ENCODE measurements at places on chromosomes 5 and 9.

DNA sequence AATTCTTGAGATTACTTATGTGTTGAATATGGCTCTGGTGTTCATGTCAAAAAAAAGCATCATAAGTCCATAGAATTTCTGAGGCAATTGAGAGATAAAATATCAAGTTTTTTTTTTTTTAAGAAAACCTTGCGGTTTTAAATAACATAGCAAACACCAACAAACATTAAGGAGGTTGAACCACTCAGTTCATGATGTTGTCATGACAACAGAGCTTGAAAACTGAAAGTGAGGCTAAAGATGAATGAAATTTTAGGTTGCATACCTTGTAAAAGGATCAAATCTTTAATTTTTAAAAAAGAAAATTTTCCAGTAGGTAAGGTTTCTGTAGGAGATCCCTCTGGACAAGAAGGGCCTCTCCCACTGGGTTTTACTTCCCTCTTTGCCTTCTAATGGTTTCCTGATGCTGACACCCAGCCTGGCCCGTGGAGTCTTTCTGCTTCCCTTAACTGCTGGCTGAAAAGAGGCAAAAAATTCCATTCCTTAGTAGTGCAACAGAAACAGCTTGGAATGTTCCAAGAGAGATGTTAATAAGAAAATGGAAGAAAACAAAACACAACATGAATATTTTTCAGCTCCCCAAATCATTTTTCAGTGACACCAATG, 60.0 kb upstream of the FER start:
- no peak for DNase-seq

DNA sequence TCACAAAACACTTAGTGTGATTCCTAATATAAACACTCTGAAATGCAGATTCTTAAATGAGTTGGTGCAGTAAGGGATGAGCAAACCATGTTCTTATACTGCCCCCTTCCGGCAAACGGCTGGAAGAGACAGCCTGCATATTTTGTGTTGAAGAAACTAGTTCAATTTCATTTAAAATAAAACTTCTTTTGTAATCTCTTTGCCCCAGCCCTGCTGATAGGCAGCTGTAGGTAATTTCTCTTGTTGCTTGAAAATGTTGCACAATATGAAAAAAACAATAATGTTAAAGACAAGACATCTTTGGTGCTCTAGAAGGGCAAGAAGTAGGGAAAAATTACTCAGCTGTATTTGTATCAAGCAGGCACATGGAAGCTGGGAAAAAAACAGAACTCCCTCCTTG, 89.7 kb upstream of the CCNG1 start:
- DNase-seq = no peak

- no peak for DNase-seq
Observed at GRCh38 chr5:173782671-173783101, 105.5 kb upstream of the CPEB4 start.

GRCh38 chr9:33662871-33663270, 132.5 kb upstream of the PRSS3 start:
- DNase-seq = no peak

GRCh38 chr9:27940535-27940934, 367.3 kb upstream of the C9orf72 start:
- DNase-seq = no peak

DNA sequence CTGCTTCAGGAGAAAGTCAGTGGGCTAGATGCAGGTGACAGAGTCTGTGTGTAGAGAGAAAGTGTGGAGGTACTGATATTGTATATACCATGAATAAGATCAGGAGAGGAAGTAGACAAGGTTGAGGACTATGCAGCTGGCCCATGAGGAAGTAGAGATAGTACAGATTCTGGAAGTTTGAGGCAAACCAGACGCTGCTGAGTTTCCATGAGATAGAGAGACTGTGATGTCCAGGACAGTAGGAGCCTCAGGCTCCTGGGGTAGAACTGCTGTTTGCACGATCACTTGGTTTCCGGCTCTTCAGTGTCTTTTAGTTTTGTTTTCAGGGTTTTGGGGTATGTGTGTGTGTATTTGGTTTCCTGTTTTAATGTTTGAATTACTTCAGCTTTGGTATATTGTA, 13.6 kb downstream of the OTULINL start:
- no peak for DNase-seq

DNA sequence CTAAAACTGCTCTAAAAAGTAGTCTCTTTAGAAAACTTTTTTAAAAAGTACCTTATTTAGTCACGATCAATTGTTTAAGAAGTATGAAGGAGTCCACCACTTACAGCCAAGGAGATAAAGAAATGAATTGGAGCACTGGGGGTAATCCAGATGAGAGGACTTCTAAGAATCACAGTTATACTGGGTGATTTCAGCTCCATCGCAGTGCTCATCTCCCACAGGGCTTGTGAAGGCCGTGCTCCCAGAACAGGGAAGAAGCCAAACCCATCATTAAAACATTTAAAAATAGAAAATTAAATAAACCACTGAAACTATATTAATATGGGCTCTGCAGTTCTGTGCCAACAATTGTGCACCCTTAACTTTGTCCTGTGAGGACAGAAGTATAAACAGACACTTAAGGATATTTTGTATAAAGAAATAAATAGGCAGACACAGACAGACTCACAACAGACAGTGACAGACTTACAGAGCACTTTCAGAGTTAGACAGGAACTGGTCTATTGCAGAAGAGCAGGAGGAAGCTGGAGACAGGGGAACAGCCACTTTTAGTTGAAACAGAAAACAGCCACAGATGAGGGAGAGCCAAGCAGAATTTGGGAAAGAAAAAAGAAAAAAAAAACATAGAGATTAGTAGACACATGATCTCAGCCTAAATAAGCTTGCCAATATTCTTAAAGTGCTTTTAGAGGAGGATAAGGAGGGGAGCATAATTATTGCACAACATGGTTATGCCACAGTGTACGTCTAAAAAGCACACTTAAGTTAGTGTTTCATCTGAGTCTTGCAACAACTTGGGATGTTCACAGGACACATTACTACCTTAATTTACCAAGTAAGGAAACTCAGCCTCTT, 81.8 kb downstream of the FBXO38 start:
- no peak for DNase-seq

- DNase-seq = no peak
Observed at GRCh38 chr5:154419236-154419635, 26.6 kb upstream of the SAP30L start.

GRCh38 chr5:71974622-71975021, 132.7 kb upstream of the MAP1B start:
- no peak for DNase-seq

- DNase-seq = no peak
Observed at GRCh38 chr9:1839909-1840308, 175.2 kb upstream of the SMARCA2 start.

DNA sequence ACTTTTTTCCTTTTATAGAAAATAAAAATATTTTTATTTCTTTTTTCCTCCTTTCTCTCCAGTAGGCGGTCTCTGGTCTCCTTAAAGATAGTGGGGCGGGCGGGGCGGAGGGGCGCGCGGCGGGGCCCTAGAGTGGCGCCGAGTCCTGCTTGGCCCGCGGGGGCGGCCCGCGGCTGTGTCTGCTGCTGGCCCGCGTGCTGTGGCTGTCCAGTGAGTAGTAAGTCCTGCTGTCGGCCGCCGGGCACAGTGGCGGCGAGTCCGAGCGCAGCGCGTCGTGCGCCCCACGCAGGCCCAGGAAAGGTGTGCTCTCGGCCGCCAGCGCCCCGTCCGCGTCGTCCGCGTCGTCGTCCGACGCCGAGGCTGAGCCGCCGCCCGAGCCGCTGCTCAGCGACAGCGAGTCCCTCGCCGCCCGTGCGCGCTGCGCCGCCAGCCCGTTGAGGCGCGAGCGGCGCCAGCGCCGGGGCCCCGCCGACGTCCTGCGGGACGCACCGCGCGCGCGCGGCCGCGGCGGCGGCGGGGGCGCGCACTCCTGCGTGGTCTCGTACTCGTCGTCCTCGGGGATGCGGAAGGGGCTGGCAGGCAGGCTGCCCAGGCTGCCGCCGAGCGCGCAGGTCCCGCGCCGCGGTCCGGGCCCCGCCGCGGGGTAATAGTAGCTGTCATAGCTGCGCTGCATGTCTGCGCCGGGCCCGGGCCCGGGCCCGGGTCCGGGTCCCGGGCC, 52.3 kb downstream of the PSD2 start:
- DNase-seq = peak; percentile 73

- DNase-seq = no peak
Observed at GRCh38 chr9:107489144-107489673, 360 bp downstream of the KLF4 start.

- no peak for DNase-seq
Observed at GRCh38 chr5:10077791-10078545, 171.7 kb downstream of the ATPSCKMT start.

GRCh38 chr9:1941989-1942388, 73.2 kb upstream of the SMARCA2 start:
- DNase-seq = no peak

DNA sequence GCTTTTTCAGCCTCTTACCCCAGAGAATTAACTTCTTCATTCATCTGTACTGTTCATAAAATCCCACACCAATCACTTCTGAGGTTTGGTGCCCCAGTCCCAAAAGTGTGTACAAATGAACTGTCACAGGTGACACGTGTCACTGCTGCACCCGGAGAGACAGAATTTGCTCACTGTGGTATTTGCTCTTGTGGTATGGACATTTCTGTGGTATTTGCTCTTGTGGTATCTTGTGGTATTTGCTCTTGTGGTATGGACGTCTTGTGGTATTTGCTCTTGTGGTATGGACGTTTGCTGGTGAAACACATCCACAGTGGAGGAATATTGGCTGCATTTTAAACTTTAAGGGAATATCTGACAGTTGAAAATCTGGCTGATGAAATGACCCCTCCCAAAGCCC, 214.9 kb upstream of the DAP start:
- DNase-seq = no peak

DNA sequence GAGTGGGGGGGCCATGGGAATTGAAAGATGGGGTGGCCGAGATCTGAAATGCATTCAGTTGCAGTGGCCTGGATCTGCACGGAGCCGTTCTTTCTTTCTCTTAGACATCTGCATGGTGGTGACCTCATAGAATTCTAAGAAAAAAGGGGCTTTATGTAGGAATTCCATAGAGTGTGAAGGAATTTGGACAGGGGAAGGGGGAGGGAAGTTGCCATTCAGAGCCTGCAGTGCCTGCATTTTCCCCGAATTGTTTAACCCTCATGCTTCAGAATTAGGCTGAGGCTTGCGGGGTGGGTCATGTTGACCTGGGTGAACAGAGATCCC, 4.9 kb downstream of the NEK6 start:
- DNase-seq = no peak

DNA sequence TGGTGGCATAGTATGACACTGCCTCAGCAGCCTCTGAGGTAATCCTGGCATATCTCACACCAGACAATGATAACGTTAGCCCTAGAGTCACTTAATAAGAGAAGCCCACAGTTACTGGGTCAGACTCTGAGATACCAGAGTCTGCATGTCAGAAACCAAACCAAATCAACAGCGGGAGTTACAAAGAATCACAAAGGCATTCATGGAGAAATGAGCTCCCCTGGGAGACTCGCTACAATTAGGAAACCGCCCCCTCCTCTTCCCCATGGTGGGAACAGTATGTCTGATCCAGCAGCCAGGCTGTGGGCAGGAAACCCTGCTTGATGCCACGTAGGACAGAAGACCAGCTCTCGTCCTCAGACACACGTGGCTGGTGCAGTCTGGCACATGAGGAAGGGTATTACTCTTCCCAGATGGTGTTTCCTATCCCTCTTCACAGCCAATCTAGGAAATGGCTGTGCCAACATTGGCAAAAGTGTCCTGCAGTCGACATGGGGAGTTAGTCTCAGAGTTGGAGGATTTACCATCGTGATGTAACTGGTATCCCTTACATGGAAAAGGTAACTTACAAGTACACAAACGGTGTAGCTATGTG, 485.4 kb downstream of the ZNF608 start:
- no peak for DNase-seq

- DNase-seq = peak; percentile 61
Observed at GRCh38 chr5:178223828-178224335, 8.7 kb downstream of the PHYKPL start.

- no peak for DNase-seq
Observed at GRCh38 chr5:81003811-81004386, 43.7 kb downstream of the RASGRF2 start.

DNA sequence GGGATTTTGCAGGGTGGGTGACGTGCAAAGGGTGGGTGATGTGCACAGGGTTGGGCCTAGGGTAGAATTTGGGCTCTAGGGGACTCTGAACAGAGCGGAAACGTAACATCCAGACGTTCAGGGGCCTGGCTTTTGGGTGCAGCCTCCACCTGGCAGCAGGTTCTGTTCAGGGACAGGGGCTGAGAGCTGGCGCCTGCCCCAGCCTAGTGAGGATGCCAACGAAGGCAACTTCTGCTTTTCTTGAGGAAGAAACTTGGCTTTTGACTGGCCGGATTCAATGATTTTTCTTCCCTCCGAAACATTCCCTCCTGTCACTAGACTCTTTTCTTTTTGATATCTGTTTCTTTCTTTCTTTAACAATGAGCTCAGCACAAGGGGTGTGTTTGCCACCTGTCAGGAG, 38.6 kb upstream of the SLC6A19 start:
- DNase-seq = no peak

- DNase-seq = peak; percentile 68
Observed at GRCh38 chr5:178590141-178590923, at the start of gene COL23A1. Gene COL23A1 (minus strand): TSS chr5:178590393.

DNA sequence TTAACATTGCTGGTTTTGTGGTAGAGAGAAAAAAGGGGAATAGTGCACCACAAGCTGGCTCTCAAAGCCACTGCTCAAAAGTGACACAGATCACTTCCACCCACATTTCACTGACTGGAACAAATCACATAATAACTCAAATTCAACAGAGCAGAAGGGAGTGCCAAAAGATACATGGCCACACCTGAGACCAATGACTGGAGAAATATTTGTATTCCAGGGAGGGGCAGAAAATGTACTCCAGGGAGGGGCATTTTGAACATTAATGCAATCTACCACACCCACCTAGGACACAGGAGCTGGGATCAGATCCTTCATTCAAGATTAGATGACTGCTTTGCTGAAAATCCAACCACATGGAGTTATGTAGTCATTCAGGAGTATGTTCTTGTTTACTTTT, 44.8 kb upstream of the ALDOB start:
- DNase-seq = no peak

- no peak for DNase-seq
Observed at GRCh38 chr9:94979904-94980507, 253.5 kb downstream of the AOPEP start.

DNA sequence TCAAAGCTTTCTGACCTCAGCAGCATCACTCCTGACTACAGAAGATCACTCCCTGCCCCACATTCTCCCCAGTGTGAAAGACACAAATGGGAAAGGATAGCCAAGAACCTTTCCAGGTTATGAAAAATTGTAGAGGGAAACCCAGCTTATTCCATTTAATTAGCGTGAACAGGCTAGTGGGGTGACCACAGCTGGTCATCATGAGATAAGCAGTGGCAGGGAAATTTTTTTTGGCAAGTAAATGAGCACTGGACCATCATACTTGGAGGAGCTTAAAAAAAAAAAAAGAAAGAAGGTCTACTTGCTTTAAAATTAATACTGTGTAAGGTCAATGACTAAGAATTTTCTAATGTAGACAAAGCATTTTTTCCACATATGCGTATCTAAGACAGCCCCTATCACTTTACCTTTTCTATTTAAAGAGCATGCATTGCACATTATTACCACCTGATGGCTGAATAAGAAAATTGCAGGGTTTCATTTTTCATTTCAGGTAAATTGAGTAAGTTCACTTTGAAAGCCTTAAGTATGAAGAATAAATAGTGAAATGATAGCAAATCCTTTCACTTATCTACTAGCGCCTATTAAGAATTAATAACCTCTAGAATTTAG, 123.6 kb downstream of the ELAVL2 start:
- DNase-seq = no peak

GRCh38 chr5:6087576-6087975, 290.8 kb downstream of the MED10 start:
- DNase-seq = no peak

GRCh38 chr9:89475891-89476440, 21.9 kb downstream of the SEMA4D start:
- DNase-seq = no peak

GRCh38 chr9:9612270-9612669, 1000.5 kb downstream of the PTPRD start:
- DNase-seq = no peak

Data from lower lobe of right lung (tissue), 2 donors.